Stimulated activated CD8-positive, alpha-beta memory T cell treated with anti-CD3 and anti-CD28 coated beads, Interleukin-7, amount 100 ng/mL, for 1 hour (primary cell): ENCODE measurements at places on chromosomes 1 and 21.
A peak's percentile ranks its signal among the peaks of the same experiment; 100 is the strongest.

DNA sequence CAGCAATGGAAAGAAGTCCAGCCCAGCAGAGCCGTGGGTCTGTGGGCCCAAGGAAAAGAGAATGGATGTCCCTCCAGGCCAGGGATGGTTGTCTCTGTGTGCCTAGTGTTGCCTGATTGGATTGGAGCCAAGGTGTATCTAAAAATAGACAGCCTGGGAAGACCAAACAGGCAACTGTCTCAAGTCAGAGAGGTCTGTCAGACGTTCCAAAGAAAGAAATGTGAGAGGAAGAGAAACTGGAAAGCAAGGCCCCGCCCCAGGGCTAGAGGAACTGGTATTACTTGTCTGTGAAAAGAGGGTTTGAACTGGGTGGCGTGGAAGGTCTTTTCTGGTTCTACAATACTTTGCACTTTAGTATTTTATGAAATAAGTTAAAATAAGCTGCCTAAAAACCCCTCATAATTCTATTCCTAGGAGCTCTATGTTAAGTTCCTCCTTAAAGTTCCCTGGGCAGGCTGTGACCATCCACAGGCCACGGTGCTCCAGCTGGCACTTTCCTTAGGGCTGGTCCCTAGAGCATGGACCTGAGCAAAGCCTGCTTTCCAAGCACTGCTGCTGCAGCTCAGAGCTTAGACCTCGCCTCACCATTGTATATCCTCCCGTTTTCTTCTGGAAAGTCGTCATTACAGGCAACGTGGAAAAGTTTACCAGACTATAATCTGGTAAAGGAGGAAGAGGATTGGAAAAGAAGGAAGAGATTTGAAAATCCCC, 151.6 kb downstream of the DISC1 start:
- no peak for DNase-seq

DNA sequence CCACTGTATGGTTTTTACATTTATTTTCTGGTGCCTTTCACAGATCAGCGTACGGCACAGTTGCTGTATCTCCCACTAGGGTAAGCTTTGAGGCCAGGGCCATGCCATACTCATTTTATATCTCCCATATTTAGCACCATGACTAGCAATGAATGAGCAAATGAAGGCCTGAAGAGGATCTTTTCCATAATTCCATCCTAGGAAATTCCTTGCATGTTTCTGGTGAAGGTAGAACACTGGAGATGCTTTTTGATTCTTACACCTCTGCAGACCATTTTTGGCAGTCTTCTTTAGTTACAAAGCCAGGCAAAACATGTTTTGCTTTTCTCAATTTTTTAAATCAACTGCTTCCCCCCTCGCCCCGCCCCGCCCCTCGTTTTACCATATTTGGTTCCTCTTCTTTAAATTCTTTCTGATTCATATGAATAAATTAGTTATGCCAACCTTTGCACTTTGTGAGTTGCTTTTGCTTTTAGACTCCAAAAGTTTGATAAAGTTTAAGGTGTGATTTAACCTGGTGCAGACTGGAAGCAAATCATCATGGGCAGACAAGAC, 78.9 kb upstream of the AK4 start:
- DNase-seq = no peak

DNA sequence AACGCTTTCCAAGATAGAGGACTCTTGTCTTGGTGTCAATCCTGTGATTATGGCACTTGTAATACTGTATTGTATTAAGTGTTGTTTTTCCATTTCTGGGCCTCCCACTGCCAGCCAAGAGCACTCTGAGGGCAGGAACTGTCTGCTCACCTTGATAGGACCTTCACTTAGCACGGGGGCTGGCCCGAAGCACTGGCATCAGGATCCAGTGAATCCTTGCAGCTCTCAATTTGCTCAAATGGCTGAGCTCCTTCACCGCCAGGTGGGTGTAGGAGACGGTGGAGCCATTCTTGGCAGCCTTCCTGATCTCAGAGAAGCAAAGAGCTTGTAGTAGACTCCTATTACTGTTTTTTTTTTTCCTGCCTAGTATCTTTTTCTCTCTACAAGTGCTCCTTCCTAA, 17.7 kb downstream of the MECR start:
- DNase-seq = no peak

GRCh38 chr1:212162635-212163034, 122.6 kb upstream of the PPP2R5A start:
- peak; percentile 5 for DNase-seq

DNA sequence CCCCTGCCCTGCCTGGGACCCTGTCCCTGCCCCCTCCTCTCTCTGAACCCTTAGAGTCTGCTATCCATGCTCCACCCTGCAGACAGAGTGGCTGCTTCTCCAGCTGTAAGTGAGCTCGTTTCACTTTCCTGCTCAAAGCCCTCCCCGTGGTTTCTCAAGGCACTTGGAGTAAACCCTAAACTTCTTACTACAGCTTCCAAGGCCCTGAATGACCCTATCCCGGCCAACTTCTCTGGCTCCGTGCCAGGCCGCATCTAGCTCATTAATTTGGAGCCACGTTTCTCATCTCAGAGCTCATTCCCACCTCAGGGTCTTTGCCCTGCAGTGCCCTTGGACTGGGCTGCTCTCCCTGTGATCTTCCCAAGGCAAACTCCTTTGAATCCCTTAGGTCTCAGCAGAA, 235.1 kb upstream of the RUNX1 start:
- DNase-seq = no peak

- DNase-seq = no peak
These were observed 209.0 kb downstream of the DYRK1A start for GRCh38 chr21:37575580-37575979.

- no peak for DNase-seq
These were observed 6.1 kb upstream of the MYCL start for GRCh38 chr1:39907528-39908453.

DNA sequence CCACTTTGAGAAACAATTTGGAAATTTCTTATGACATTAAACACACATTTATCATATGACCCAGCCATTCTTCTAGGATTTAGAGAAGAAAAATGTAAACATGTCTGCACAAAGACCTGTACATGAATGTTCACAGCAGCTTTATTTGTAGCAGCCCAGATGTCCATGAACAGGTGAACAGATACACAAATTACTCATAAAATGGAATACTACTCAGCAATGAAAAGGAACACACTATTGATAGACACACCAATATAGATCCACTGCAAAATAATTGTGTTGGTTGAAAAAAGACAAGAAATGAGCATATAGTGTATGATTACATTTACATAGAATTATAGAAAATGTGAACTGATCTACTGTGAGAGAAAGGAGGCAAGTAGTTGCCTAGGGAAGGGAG, 26.1 kb downstream of the ARHGEF11 start:
- no peak for DNase-seq

DNA sequence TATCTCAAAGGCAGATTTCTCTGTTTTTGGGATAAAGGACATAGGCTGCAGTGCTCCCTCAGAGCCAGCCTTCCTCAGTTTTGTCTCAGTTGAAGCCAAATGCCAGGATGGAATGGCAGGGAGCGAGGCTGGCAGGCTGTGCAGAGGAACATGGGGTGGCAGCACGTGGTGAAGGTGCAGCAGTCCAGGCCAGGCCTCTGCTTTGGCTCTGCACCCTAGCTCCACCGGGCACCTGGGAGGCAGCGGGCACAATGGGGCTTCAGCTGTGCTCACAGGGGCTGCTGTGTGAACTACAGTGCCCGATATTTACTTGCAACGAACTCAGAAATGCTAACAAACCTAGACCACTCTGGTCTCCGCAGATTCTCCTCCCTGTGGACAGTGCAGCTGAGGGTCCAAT, 319.6 kb downstream of the ZNF326 start:
- no peak for DNase-seq

- no peak for DNase-seq
These were observed 16.8 kb downstream of the LAMC1 start for GRCh38 chr1:183039985-183040447.

GRCh38 chr1:21270086-21270689, 20.1 kb downstream of the ECE1 start:
- DNase-seq = peak; percentile 63

DNA sequence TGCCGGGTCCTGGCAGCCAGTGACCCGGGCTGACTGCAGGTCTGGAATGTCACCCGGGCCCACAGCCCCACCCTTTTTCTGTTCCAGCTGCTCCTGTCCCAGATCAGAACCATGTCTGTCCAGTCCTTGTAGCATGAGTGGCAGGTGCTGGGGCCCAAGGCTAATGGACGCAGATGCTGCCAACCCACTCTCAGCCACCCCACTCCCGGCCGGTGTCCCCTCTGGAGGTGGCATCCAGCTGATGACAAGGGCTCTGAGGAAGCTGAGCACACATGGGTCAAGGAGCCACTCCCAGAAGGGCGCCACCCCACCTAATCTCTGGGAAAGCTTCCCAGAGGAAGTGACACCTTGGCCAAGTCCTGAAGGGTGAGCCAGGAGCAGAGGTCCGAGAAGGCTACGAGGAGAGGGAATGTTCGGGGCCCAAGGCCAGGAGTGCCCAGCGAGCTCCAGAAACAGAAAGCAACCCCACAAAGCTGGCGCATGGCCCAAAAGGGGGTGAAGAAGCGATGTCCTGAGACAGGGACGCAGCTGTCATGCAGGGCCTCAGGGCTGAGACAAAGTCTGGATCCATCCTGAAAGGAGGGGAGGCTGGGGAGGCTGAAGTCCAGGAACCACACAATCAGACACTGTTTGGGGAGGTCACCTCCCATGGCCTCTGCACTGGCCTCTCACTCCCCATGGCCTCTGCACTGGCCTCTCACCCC, 39.5 kb downstream of the ACOT7 start:
- no peak for DNase-seq
